Activated CD8-positive, alpha-beta T cell treated with anti-CD3 and anti-CD28 coated beads, Interleukin-2, amount 10 ng/mL, durations not matched to agents 7 days and 5 days (primary cell): ENCODE measurements at places on chromosomes 16 and 17. TPM values are rescaled to one million over a fixed set of nuclear protein-coding genes. Genes with fewer than 3 reads are reported as not detected.

DNA sequence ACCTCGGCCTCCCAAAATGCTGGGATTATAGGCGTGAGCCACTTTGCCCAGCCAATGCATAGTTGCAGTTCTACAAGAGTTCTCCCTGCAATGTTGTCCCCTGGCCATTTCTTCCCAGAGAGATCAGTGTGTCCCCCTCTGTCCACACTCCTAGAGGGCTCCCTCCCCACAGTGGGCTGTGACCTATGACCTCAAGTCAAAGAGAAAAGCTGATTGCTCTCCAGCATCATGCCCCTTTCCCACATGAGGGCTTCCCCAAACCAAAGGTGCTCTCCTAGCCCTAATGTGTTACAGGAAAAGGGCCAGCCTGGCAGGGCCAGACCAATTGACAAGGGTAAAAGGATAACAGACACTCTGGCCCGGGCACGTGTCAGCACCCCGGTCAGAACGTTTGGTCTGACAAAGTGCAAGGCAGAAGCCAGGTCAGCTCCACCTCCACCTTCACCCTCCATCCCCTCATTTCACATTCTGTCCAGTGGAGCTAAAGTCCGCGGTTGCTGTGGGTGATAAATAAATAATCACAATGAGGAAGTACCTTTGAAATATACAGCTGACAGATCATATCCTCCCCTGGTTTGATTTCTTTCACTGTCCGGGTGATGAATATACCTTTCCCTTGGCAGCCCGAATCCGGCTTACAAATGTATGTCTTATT lies 17.8 kb downstream of the TTLL6 start:
- no peak overlapping the region for H3K4me3 ChIP-seq
- H3K4me1 ChIP-seq, result no peaks in the 10 kb centered on the region
- no peak overlapping the region for H3K27ac ChIP-seq
- H3K27me3 ChIP-seq, result peaks cover 30% of the 10 kb centered on the region
- H3K36me3 ChIP-seq, result no peaks in the 10 kb centered on the region

DNA sequence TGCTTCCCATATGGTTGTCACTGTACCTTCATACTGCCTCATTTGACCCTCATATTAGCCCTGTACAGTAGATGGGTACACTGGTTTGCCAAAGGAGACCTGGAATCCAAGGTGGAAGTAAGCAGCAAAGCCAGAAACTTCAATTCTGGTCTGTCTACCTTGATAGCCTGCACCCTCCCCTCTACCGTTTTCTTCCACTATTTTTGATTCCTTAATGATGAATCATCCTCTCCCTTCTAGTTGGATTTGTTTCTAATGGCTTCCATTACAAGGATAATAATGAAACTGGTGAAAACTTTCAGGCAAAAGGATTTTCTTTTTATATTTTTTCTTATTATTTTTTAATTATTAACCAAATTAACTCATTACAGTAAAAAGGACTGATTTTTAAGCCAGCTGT lies 17.3 kb downstream of the TAC4 start:
- no peak overlapping the region for H3K4me3 ChIP-seq
- DNase-seq, result no peak
- H3K36me3 ChIP-seq, result peaks cover 66% of the 10 kb centered on the region
- H3K27me3 ChIP-seq, result no peaks in the 10 kb centered on the region

DNA sequence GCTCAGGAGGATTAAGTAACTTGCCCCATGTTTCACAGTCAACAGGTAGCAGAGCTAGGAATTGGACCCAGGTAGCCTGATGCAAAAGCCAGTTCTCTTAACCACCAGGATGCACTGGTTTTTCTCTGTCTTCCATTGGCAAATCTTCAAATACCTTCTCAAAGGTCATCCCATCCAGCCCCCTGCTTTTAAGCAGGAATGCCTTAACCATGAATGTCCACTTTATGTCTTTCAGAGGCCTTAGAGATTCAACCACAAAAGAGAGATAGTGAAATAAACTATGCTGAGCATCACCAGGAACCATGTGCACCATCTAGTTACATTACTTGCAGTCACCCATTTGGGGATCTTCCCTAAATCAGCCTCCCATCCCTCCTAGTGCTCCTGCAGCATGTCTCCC lies 94.3 kb downstream of the C17orf67 start:
- no peaks in the 10 kb centered on the region for H3K36me3 ChIP-seq
- H3K4me3 ChIP-seq, result no peak overlapping the region
- no peak overlapping the region for H3K27ac ChIP-seq
- no peaks in the 10 kb centered on the region for H3K4me1 ChIP-seq
- peaks cover 13% of the 10 kb centered on the region for H3K27me3 ChIP-seq
- DNase-seq, result no peak

GRCh38 chr16:25575363-25575762 lies 116.4 kb upstream of the HS3ST4 start:
- H3K4me3 ChIP-seq, result no peak overlapping the region
- H3K27ac ChIP-seq, result no peak overlapping the region
- DNase-seq, result no peak
- no peaks in the 10 kb centered on the region for H3K27me3 ChIP-seq

Gene VPS9D1
- 6.6 TPM for total RNA-seq

Gene NOL3
- total RNA-seq, result 8.2 TPM

Gene ITGB4
- total RNA-seq, result 2.0 TPM

GRCh38 chr17:65633146-65633881 lies 71.9 kb upstream of the AXIN2 start:
- DNase-seq, result no peak
- peaks cover 4% of the 10 kb centered on the region for H3K27me3 ChIP-seq
- H3K4me3 ChIP-seq, result no peak overlapping the region
- no peaks in the 10 kb centered on the region for H3K36me3 ChIP-seq

DNA sequence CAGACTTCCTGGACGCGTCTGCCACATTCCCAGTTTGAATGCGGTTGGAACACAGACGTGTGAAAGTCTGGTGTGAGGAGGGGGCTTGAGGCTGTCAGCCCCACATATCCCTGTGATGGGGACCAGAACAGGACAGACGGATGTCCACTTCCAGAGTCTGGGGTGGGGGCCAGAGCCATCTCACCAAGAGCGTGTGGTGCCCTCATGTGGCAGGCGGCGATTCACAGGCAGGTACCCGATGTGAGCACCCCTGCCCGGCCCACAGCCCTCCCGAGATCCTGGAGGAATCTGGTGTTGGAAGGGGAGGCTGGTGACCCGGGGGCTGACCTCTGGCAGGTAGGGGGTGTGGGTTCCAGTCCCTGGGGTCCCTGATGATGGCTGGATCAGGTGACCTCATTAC lies 51.5 kb downstream of the ENGASE start:
- H3K36me3 ChIP-seq, result no peaks in the 10 kb centered on the region
- H3K4me3 ChIP-seq, result no peak overlapping the region
- H3K4me1 ChIP-seq, result no peaks in the 10 kb centered on the region

DNA sequence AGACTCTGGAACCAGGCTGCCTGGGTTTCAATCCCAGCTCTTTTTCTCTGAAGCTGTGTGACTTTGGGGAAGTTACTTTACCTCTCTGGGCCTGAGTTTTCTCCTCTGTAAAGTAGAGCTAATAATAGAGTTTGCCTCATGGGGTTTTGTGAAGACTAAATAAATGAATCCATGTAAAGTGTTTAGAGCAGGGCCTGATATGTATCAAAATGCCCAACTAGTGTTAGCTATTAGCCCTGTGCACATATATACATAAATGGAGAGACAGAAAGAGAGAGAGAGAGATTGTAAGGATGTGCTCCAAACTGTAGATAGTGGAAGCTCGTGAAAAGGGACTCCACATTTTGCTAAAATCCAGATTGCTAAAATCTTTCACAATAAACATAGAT lies 44.8 kb upstream of the HAPSTR1 start:
- H3K27ac ChIP-seq, result no peak overlapping the region
- no peaks in the 10 kb centered on the region for H3K27me3 ChIP-seq
- DNase-seq, result no peak

Gene SLC16A13
- total RNA-seq, result 14.8 TPM

DNA sequence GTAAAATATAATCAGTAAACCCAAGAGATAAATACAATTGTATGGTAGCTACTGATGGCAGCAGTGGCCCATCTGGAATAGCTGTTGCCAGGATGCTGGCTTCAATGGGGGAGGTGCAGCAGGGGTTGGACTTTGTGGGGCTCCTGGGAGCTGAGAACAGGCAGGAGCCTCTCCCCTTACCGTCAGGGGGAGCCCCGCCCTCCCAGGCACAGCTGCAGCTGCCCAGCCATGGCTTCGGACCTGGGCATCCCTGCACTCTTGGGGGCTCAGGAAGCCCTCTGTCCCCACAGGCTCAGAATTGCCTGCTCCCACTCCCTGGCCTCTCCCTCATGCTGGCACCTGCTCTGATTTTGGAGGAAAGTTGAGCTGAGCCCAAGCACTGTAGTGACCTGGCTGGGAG lies 741.1 kb downstream of the CDH11 start:
- H3K27me3 ChIP-seq, result no peaks in the 10 kb centered on the region
- H3K4me3 ChIP-seq, result no peak overlapping the region
- no peak for DNase-seq
- no peak overlapping the region for H3K27ac ChIP-seq

Gene KRTAP2-3
- not detected for total RNA-seq

Gene RUNDC3A
- total RNA-seq, result 0.18 TPM

- no peak overlapping the region for H3K27ac ChIP-seq
- no peak for DNase-seq
Measured at GRCh38 chr16:86669937-86670749, 91.8 kb downstream of the FOXL1 start.

DNA sequence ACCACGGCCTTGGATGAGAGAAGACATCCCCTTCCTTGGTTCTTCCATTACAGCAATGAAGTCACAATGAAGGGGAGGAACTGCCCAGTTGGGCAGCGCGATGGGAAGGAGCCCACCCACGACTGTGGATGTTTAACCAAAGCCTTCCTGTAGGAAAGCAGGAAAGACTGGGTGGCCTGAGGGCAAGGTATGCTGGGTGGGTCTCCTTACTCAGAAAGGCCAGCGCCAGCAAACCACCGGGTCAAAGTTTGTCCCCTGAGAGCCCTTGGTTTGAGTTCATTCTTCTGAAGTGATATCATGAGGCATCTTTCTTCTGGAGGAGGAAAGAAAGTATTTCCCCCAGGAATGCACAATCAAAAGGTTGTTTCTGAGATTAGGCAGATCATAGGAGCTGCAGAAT lies 105.2 kb downstream of the C16orf95 start:
- no peak for DNase-seq
- no peaks in the 10 kb centered on the region for H3K27me3 ChIP-seq
- H3K36me3 ChIP-seq, result no peaks in the 10 kb centered on the region
- H3K4me3 ChIP-seq, result no peak overlapping the region
- H3K4me1 ChIP-seq, result no peaks in the 10 kb centered on the region
- no peak overlapping the region for H3K27ac ChIP-seq

Gene TAC4
- total RNA-seq, result not detected

Gene VTN
- not detected for total RNA-seq

Gene CRYBA1
- not detected for total RNA-seq

DNA sequence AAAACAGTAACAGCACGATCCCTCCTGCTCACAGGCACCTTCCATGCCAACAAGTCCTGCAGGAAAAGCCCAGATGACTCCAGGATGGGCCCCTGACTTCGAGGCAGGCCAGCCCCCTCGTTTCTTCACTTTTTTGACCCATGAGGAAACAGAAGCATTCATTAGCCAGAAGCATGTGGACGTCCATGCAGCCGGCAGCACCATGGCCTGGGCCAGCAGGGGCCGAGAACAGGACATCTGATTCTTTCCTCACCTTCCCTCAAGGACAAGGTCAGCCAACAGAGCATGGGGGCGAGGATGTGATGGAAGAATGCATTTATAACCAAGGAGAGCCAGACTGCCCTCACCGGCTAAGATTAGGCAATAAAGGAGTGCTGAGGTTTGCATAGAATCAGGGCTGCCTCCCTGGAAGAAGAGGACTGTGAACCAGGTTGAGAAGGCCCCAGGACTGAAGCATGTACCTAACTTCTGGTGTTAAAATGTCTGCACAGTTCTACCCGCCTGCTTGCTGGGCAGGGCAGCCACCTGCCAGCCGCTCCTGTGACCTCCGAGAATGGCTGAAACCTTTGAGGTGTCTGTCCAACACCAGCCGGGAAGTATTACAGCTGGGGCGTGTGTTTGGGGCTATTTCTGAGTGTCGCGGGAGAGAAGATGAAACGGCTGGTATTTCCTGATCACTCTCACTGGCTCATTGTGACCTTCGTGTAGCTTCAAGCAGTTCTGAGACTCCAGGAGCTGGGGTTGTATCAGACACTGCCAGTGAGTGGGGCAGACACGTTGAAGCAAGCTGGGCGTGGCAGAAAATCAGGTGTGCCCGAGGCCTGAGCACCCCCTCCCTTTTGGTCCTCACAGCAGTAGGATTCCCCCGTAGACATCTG lies 94.0 kb upstream of the TNRC6C start:
- H3K4me3 ChIP-seq, result no peak overlapping the region
- peaks cover 13% of the 10 kb centered on the region for H3K27me3 ChIP-seq
- no peak for DNase-seq
- no peaks in the 10 kb centered on the region for H3K36me3 ChIP-seq
- no peak overlapping the region for H3K27ac ChIP-seq
- peaks cover 30% of the 10 kb centered on the region for H3K4me1 ChIP-seq

DNA sequence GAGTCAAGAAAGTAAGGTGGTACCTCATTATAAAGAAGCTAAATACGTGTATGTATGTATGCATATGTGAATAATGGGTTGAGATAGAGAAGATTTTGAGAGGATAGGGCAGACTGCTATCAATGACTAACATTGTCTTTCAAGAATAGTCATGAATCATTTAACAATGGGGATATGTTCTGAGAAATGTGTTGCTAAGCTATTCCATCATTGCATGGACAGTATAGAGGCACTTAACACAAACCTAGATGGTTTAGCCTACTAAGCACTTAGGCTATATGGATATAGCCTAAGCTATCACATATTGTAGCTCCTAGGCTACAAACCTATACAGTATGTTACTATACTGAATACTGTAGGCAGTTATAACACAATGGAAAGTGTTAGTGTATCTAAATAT lies 45.2 kb downstream of the TBC1D26 start:
- H3K4me1 ChIP-seq, result no peaks in the 10 kb centered on the region
- DNase-seq, result no peak
- peaks cover 25% of the 10 kb centered on the region for H3K27me3 ChIP-seq
- H3K27ac ChIP-seq, result no peak overlapping the region
- H3K4me3 ChIP-seq, result no peak overlapping the region

DNA sequence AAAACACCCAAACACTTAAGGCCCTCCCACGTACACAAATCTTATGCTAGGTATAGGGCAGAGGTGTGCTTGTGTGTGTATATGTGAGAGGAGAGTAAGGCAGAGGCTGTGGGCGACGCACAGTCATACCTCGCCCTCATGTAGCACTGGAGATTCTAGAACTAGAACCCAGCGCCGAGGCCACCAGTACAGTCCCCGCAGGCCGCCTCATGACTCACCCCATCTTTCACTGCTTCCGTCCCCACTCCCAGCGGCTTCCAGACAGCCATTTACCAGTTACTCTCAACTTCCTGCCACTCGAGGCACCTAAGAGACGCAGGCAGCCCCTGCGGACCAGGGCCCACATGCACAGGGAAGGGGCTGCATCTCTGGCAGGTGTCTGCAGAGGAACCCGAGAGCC lies 23.2 kb upstream of the CYTH1 start:
- peaks cover 56% of the 10 kb centered on the region for H3K4me1 ChIP-seq
- DNase-seq, result peak; percentile 68
- no peaks in the 10 kb centered on the region for H3K27me3 ChIP-seq
- peak overlapping the region; percentile 79 for H3K27ac ChIP-seq
- peaks cover 78% of the 10 kb centered on the region for H3K36me3 ChIP-seq

Gene CSHL1
- not detected for total RNA-seq

GRCh38 chr16:87970186-87970585 lies 19.0 kb downstream of the BANP start:
- no peak overlapping the region for H3K4me3 ChIP-seq
- H3K36me3 ChIP-seq, result peaks cover 38% of the 10 kb centered on the region
- DNase-seq, result no peak
- H3K4me1 ChIP-seq, result peaks cover 35% of the 10 kb centered on the region

Gene ARL5C
- not detected for total RNA-seq

Gene TUBB3
- 1.3 TPM for total RNA-seq

Gene CD300H
- not detected for total RNA-seq

GRCh38 chr17:30368912-30369720 lies 9.6 kb upstream of the CPD start:
- no peak for DNase-seq
- no peaks in the 10 kb centered on the region for H3K27me3 ChIP-seq
- H3K27ac ChIP-seq, result peak overlapping the region; percentile 21
- peaks cover 3% of the 10 kb centered on the region for H3K36me3 ChIP-seq
- no peak overlapping the region for H3K4me3 ChIP-seq
- H3K4me1 ChIP-seq, result peaks cover 28% of the 10 kb centered on the region
